ENCODE measurements at places on chromosomes 2 and 18.
A peak's percentile ranks its signal among the peaks of the same experiment; 100 is the strongest.

DNA sequence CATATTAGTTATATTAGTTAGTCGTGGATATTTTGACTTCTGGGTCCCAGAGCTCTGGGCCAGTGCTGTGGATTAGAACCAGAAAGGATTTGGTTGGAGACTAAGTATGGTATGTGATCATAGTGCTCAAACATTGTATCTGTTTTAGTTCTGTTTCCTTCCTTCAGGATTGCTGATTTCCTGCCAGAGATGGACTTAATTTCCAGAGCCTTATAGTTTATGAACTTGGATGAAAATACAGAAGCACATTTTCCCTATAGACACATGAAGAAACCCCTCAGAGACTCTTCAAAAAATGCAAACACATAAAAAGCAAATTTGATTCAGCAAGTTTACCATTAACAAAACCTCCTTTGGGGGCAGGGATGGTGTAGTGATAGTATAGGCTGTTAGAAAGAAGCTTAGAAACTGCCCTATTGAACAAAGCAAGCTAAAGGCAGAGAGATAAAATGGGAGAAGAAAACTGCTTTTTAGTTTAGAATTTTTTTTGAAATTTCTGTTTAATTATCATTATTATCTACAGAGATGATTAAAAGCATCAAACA is 88.7 kb upstream of the EFEMP1 start:
- DNase-seq: no peak

GRCh38 chr2:85342156-85342555 is 12.2 kb downstream of the RETSAT start:
- DNase-seq: no peak

DNA sequence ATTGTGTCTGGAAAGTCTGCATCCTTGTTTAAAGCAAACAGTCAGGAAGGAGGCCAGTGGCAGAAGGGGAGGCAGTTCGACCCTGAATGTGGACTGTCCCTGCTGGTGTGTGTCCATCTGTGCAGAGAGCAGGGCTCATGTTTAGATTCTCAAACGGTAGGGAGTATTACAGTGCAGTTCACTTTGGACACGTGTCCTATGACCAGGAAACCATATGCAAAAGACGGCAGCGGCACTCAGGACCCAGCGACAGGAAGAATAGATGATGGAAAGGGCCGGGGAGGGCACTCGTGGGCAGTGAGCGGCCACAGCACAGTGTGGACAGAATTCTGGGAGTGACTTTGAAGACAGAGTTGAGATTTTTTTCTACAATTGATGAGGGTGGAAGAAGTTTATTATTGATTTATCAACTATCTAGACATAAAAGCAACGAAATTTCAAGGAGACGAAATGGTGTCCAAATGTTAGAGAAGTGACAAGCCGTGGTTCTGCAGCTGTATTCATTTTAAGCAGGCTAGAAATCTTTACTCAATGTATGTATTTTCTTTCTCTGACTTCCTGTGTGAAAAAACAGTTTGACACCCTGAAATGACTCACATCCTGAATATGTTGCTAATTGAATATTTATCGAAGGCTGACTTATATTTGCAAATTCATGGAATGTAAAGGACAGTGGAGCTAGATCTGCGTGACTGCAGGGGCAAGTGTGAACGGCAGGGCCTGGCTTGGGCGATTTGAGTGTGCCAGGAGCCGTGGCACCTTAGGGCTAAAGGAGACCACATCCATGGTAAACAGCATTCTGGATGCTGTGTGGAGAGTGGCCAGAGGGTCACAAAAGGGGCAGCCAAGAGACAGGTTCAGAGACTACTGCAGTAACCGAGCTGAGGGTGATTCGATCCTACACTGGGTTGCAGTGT is 214.2 kb downstream of the PTGR3 start:
- no peak for DNase-seq

DNA sequence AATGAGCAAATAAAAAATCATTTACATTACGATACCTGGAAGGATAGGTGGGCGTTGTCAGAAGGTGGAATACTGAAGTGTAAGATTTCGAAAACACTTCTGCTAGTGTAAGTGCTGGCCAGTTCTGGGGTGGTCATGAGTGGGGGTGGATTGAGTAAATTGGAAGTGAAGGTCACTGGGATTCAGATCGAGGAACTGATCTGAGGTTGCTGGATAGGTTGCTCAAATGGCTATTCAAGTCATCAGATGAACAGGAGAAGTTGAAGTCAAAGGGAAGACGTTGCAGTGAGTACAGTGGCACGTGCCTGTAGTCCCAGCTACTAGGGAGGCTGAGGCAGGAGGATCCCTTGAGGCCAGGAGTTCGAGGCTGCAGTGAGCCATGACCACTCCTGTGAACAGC is 95.7 kb downstream of the MALT1 start:
- DNase-seq: no peak

DNA sequence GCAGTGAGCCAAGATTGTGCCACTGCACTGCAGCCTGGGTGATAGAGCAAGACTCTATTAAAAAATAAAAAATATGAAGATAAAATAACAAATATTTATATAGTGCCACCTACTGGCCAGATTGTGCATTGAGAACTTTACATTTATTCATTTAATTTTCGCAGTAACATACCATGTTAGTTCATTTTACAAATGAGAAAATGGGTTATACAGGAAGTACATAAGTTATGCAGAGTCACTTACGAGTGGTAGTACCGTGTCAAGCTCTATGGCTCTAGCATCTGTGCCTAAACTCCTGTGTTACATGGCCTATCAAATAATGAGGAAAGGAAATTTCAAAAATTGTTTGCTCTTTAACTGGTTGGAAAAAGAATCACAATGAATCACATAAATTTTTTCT is 27.9 kb downstream of the RIF1 start:
- DNase-seq: no peak

GRCh38 chr2:225597911-225598310 is 198.4 kb downstream of the NYAP2 start:
- DNase-seq: no peak

- no peak for DNase-seq
Observed at GRCh38 chr2:174335254-174335987, 667 bp downstream of the SP9 start.

DNA sequence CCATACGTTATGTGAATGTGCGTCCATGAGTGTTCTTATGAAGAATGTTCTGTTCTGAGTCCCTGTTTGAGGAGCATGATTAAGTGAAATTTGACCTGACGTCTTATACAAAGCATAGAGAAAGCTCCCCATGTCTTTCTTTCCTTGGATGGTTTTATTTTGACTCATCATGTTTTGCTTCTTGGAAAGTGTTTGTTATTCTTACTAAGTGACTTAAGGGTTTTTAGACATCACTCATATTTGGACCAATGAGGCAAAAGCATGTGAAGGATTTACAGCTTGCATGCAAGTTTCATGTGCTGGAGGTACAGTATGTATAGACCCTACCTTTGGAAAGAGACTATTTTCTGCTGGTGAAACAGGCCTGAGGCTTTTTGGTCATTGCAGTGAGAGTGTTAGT is 33.5 kb upstream of the ZEB2 start:
- no peak for DNase-seq

GRCh38 chr2:11100976-11101375 is 54.3 kb upstream of the SLC66A3 start:
- DNase-seq: no peak

DNA sequence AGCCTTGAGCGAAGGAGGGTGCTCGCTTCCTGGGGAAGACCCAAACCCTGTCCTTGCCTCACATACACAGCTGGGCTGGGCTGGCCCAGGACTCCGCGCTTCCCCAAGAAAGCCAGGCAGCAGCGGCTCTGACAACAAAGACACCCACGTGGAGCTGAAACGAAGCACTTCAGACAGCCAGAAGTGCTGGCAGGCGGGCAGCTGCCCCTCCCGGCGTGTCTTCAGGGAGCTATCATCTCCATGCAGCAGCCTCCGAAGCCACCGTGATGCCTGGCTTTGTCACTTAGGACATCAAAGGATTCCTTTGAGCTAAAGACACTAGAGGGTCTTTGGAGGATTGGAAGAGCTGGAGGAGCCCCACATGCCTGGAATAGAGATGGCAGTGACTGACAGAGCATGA is 35.2 kb downstream of the C1QL2 start:
- no peak for DNase-seq

- DNase-seq: no peak
Observed at GRCh38 chr2:46451131-46451711, 28.1 kb upstream of the TMEM247 start.

DNA sequence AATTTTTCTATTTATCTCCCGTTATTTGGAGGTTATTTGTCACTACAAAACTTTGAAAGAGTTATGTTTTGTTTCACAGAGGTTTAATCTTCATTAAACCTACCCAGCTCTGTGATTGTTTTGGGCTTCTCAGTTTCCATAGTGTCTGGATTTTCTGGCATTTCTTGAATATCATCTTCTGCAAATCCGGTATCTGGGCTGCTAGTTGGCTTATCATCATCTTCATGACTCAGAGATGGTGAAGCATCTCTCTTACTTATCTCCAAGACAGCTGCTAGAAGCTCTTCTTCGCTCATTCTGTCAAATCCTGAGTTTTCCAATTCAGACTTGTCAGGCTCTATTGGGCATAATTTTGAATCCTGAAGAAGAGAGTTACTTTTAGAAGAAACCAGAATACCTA is 55.6 kb downstream of the VIL1 start:
- DNase-seq: no peak

- DNase-seq: no peak
Observed at GRCh38 chr2:204389120-204389519, 156.2 kb upstream of the PARD3B start.

DNA sequence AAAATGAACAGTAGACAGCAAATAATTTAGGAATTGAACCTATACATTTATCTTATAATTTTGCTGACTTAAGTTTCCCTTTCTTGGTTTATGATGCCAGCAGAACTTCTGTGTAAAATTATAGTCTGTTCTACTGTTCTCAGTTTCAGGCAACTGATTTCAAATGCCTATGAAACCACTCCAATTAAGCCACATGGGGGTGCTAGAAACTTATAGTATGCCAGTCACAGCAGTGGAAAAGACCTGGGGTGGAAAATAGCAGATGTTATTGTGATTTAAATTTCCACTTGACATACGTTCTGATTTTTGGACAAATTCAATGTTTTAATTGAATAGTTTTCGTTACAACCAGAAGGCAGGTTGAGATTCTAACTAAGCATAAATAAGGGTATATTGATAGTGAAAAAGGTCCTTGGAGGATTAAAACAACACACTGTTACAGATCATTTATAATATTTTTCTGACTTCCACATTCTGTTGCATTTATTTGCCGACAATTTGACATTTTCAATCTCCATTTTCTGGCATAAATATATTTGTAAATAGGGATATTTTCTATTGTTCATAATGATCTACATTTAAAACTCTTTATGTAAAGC is 61.4 kb downstream of the CPS1 start:
- no peak for DNase-seq

- no peak for DNase-seq
Observed at GRCh38 chr2:120768112-120769048, 32.7 kb downstream of the GLI2 start.

GRCh38 chr2:226256237-226256636 is 543.4 kb downstream of the IRS1 start:
- no peak for DNase-seq

DNA sequence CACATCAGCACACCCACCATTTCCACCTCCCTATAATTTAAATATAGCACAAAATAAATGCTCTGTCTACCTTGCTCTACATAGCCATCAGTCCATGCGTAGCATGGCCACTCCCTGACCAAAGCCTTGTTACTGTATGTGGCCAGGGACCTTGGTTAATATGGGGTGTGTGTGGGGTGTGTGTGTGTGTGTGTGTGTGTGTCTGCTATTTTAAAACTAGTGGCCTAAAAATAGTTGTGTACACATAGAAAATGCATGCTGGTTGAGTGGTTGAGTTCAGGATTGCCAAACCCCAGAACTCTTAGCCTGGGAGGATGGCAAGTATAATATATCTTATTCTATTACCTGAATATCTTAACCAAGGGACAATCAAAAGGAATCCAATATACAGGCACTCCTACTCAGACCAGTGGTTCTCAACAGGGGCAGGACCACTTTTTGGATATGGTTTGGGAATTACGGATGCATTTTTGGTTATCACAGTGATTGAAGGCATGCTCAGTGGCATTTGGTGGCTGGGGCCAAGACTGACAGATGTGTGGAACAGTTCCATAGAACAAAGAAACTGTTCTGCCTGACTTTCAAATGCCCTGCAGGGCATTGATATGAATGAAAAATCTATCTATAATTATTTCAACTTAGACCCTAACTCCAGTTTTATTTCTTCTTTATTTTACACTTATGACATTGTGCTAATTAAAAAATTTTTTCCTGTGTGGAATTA is 72.3 kb upstream of the PSME4 start:
- no peak for DNase-seq

DNA sequence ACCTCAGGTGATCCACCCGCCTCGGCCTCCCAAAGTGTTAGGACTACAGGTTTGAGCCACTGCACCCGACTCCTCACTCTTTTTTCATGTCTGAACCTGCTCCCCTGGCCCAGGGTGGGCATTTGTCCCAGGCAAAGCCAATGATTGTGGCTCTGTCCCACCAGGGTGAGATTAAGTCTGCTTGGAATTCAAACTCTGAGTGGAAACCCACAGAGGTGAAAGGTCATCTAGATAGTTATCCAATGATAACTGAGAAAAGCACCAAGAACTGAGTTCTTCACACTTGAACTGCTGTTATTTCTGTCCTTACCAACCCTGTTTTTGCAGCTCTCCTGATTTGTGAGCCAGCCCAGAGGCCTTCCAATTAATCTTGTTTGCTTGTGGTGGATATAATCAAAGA is 62.4 kb upstream of the ACVR1 start:
- no peak for DNase-seq

DNA sequence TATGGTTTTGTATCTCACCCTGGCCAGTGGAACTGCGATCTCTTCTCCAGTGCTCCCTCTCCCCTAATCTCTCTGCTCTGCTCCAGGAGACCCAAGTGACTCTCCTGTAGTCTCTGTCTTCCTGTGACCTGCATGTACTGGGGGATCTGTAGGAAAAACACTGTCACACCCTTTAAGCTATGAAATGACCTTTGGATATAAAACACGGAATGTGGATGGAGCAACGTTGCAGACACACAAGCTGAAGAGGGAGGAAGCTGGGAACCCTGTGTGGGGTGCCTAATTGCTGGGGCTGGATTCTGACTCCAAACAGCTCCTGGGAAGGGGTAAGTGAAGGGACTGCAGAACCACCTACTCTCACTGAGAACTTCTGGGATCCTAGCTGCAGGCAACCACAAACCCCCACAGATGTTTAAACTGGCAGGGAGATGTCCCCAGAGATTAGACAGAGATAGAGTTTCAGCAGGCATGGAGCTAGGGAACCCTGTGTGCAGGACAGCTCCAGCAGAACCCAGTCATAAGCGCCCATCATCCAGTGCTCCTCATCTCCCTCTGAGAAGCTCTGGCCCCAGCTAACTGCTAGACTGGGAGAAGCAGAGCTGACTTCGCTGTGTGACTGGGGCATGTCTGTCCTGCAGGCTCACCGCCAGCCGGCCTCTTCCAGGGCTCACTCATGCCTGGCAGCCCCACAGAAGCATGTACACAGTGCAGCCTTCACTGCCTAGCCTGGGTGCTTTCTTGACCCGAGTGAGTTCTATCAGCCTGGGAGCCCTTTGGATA is 482.7 kb upstream of the SETBP1 start:
- no peak for DNase-seq

- DNase-seq: peak; percentile 43
Observed at GRCh38 chr18:77101410-77102258, 30.9 kb downstream of the MBP start.
